Pericardium fibroblast (primary cell): ENCODE measurements at places on chromosomes 11 and 22. TPM values are rescaled to one million over a fixed set of nuclear protein-coding genes. Genes with fewer than 3 reads are reported as not detected.

RAB36 gene
- total RNA-seq: 2.5 and 2.9 TPM in 2 replicates

ENTHD1 gene
- total RNA-seq: not detected in 2 replicates

MS4A6A gene
- not detected in 2 replicates for total RNA-seq

EFCAB6 gene
- 1.0 and 1.5 TPM in 2 replicates for total RNA-seq

PNPLA5 gene
- not detected in 2 replicates for total RNA-seq

ME3 gene
- total RNA-seq: 11.3 and 18.8 TPM in 2 replicates

KCNQ1OT1 gene
- 1.4 TPM in 2 replicates for total RNA-seq

OR8D4 gene
- not detected in 2 replicates for total RNA-seq

PLEKHB1 gene
- total RNA-seq: 1.6 TPM in 1 of 2 replicates, not detected in the other

OR51B4 gene
- not detected in 2 replicates for total RNA-seq

CTSW gene
- total RNA-seq: not detected in 2 replicates

OR10D3 gene
- total RNA-seq: not detected in 2 replicates

PITPNM1 gene
- 13.4 and 43.6 TPM in 2 replicates for total RNA-seq

PHETA2 gene
- total RNA-seq: 14.6 and 25.0 TPM in 2 replicates

ARAP1 gene
- 89.4 and 164 TPM in 2 replicates for total RNA-seq

CD3D gene
- total RNA-seq: not detected in 2 replicates

DDI1 gene
- total RNA-seq: not detected in 2 replicates

BTG4 gene
- not detected in 2 replicates for total RNA-seq

NEU3 gene
- 3.9 and 5.1 TPM in 2 replicates for total RNA-seq

YIF1A gene
- 149 and 223 TPM in 2 replicates for total RNA-seq

SCGB1A1 gene
- total RNA-seq: not detected in 2 replicates

SLC16A8 gene
- total RNA-seq: 0.12 and 0.60 TPM in 2 replicates

ZBTB16 gene
- 40.0 and 49.4 TPM in 2 replicates for total RNA-seq

TTLL1 gene
- total RNA-seq: 9.8 and 15.8 TPM in 2 replicates

GNG3 gene
- total RNA-seq: not detected in 2 replicates

C22orf42 gene
- not detected in 2 replicates for total RNA-seq

C11orf91 gene
- total RNA-seq: not detected in 2 replicates

GNAZ gene
- 0.26 and 0.93 TPM in 2 replicates for total RNA-seq

GTSE1 gene
- 0.60 and 0.82 TPM in 2 replicates for total RNA-seq

KRTAP5-8 gene
- not detected in 2 replicates for total RNA-seq

TTC38 gene
- 35.4 and 58.6 TPM in 2 replicates for total RNA-seq

MFRP gene
- total RNA-seq: 0.09 TPM in 1 of 2 replicates, not detected in the other

LAYN gene
- total RNA-seq: 12.3 and 18.3 TPM in 2 replicates
